ENCODE measurements at places on chromosomes 16 and 17.

- H3K4me3 ChIP-seq = peak overlapping the region; percentile 42
- no peaks in the 10 kb centered on the region for H3K27me3 ChIP-seq
- H3K4me1 ChIP-seq = peaks cover 69% of the 10 kb centered on the region
- peaks cover 31% of the 10 kb centered on the region for H3K36me3 ChIP-seq
- peak overlapping the region; percentile 94 for H3K27ac ChIP-seq
Measured at GRCh38 chr16:28181515-28181914, 30.2 kb downstream of the XPO6 start.

- DNase-seq = no peak
- H3K4me1 ChIP-seq = peaks cover 11% of the 10 kb centered on the region
- H3K36me3 ChIP-seq = peaks cover 7% of the 10 kb centered on the region
- H3K27ac ChIP-seq = no peak overlapping the region
- peak overlapping the region; percentile 88 for H3K4me3 ChIP-seq
Measured at GRCh38 chr16:47142486-47142820, 1.3 kb downstream of the NETO2 start.

- H3K36me3 ChIP-seq = no peaks in the 10 kb centered on the region
- H3K4me1 ChIP-seq = no peaks in the 10 kb centered on the region
- H3K27ac ChIP-seq = no peak overlapping the region
- no peak for DNase-seq
- H3K27me3 ChIP-seq = no peaks in the 10 kb centered on the region
Measured at GRCh38 chr16:79707876-79708275, 107.3 kb upstream of the MAF start.

- peak overlapping the region; percentile 90 for H3K27ac ChIP-seq
- peaks cover 22% of the 10 kb centered on the region for H3K27me3 ChIP-seq
- no peak for DNase-seq
- H3K4me1 ChIP-seq = peaks cover 16% of the 10 kb centered on the region
- peak overlapping the region; percentile 59 for H3K4me3 ChIP-seq
- H3K36me3 ChIP-seq = no peaks in the 10 kb centered on the region
Measured at GRCh38 chr16:86664522-86665318, 86.4 kb downstream of the FOXL1 start.

GRCh38 chr16:20851601-20852000 is 45.3 kb downstream of the REXO5 start:
- no peak for DNase-seq
- H3K27me3 ChIP-seq = no peaks in the 10 kb centered on the region
- no peaks in the 10 kb centered on the region for H3K36me3 ChIP-seq

Data from effector memory CD8-positive, alpha-beta T cell (primary cell).